Small intestine (tissue), 16 donors: ENCODE measurements at places on chromosomes 3 and 15. TPM values are rescaled to one million over a fixed set of nuclear protein-coding genes. Genes with fewer than 3 reads are reported as not detected.
A peak's percentile ranks its signal among the peaks of the same experiment; 100 is the strongest.

- no peaks in the 10 kb centered on the region for H3K36me3 ChIP-seq
- peaks cover 23% of the 10 kb centered on the region for H3K27me3 ChIP-seq
- no peaks in the 10 kb centered on the region for H3K4me1 ChIP-seq
- H3K27ac ChIP-seq, result no peak overlapping the region
- no peak for DNase-seq
Measured at GRCh38 chr15:34791701-34792100, 3.6 kb downstream of the ACTC1 start.

DNA sequence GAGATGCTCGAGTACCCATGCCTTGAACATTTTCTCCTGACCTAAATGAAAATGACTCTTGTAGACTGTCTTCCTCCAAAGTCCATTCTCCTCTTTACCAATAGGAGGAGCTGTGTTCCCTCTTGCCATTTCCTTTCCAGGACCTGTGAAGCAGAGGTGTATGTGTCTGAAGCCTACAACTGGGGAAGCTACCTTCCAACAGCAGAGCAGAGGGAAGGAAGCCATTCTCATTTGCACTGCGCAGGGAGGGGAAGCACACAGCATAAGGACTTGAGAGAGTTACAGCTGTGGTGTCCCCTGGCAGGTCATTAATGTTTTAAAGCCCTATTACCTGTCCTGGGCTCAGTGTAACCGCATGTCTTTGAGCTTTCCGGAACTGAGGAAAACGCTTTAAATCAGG lies 38.7 kb downstream of the HSPBAP1 start:
- DNase-seq, result peak; percentile 80
- H3K27ac ChIP-seq, result no peak overlapping the region
- H3K4me3 ChIP-seq, result no peak overlapping the region
- peaks cover 8% of the 10 kb centered on the region for H3K4me1 ChIP-seq
- no peaks in the 10 kb centered on the region for H3K27me3 ChIP-seq
- peaks cover 5% of the 10 kb centered on the region for H3K36me3 ChIP-seq

GRCh38 chr15:35349916-35350315 lies 196.0 kb downstream of the DPH6 start:
- H3K27me3 ChIP-seq, result no peaks in the 10 kb centered on the region
- H3K4me3 ChIP-seq, result no peak overlapping the region
- H3K27ac ChIP-seq, result no peak overlapping the region

- no peaks in the 10 kb centered on the region for H3K36me3 ChIP-seq
- no peaks in the 10 kb centered on the region for H3K27me3 ChIP-seq
- H3K4me3 ChIP-seq, result no peak overlapping the region
- H3K27ac ChIP-seq, result no peak overlapping the region
- H3K4me1 ChIP-seq, result no peaks in the 10 kb centered on the region
Measured at GRCh38 chr3:157408499-157409149, 28.0 kb upstream of the PTX3 start.

DNA sequence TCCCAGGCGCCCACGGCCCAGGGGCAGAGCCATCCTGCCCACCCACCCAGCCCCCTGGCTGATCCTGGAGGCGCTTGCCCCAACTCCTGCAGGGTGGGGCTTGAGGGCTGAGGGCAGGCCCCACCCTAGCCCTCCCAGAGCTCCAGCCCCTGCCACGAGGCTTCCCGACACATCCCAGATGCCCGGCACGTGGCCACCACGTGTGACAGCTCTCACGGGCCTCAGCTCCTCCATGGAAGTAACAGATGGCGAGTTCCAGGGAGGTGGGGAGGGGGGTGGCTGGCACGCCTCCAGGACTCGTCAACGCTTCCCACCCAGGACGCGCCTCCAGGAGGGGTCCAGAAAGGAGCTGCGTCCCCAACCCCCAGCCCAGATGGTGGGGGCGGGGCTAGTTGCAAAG lies 29.1 kb downstream of the PLXND1 start:
- DNase-seq, result peak; percentile 46
- no peaks in the 10 kb centered on the region for H3K27me3 ChIP-seq
- H3K27ac ChIP-seq, result peak overlapping the region; percentile 86
- no peak overlapping the region for H3K4me3 ChIP-seq

DNA sequence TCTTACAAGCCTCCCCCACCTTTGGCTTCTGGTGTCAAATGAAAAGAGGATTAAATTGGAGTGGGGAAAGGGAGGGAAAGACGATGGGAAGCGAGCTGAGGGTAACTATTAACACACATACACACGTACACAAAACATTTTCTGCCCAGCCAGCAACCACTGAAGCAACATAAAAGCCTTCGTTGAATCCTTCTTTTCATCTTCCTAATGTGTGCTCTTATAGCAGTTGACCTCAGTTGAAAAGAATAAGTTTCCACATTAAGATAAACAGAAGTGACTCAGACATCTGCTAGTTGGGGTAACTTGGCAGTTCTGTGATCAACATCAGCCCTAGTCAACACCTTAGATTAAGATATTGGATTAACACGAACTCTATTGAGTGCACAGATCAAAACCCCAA lies 558.5 kb downstream of the MECOM start:
- no peaks in the 10 kb centered on the region for H3K36me3 ChIP-seq
- H3K4me3 ChIP-seq, result no peak overlapping the region
- H3K4me1 ChIP-seq, result no peaks in the 10 kb centered on the region
- no peaks in the 10 kb centered on the region for H3K27me3 ChIP-seq

GRCh38 chr3:48985831-48986376 lies 4.1 kb upstream of the P4HTM start:
- H3K27ac ChIP-seq, result no peak overlapping the region
- DNase-seq, result no peak
- no peaks in the 10 kb centered on the region for H3K27me3 ChIP-seq
- peaks cover 14% of the 10 kb centered on the region for H3K36me3 ChIP-seq
- no peak overlapping the region for H3K4me3 ChIP-seq

RHCG gene
- 1.9 TPM for polyA plus RNA-seq

SAMMSON gene
- not detected for polyA plus RNA-seq

INAFM2 gene
- 7.6 TPM for polyA plus RNA-seq

NCEH1 gene
- polyA plus RNA-seq, result 7.0 TPM

DNA sequence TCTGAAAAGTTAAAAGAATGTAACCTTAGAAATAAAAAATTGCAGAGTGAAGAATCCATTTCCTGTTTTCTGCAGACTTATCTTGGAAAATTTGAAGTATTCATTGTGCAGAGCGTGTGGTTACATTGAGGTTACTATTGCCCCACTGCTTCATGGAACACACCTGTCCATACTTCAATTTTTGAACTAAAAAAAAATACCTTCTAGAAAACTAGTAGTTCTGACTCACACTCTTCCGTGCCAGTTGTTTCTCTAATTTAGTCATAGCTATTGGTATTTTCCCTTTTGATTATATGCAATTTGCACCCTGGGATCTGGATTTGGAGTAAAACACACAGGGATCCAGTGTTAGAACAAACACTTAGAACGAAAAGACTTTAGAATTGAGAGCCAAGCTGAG lies 111.8 kb upstream of the LYSMD4 start:
- H3K27ac ChIP-seq, result no peak overlapping the region
- no peak for DNase-seq
- no peaks in the 10 kb centered on the region for H3K36me3 ChIP-seq
- no peaks in the 10 kb centered on the region for H3K27me3 ChIP-seq

DNA sequence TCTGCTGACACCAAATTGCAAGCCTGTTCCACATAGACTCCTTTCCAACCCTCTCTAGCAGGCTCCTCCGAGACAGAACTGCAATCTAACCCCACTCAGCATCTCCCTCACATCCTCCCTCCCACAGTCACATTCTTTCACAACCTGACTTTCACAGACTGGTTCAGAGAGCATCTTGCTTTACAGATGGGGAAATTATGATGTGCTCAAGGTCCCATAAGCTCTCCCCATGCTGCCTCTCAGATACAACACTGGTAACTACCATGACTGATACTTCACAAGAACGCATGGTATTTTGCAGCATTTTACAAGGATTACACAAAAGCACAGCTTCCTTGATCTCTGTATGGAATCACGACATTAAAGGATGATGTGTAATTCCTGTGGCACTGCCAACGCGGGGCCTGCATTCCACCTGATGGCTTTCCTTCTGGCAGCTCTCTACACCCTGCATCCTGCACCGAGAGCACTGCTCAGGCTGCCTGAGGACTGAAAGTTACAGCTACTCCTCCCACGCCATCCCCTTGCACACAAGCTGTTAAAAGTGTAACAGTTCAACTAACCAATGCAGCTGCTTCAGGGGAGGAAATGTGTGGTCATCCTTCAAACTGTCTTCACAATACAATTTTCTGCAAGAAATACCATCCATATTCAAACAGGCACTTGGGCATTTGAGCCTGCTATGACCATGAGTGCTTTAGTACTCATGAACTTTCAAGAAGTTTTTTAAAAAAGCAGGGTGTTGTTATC lies 27.6 kb downstream of the TBC1D2B start:
- DNase-seq, result no peak
- no peaks in the 10 kb centered on the region for H3K27me3 ChIP-seq
- H3K36me3 ChIP-seq, result peaks cover 32% of the 10 kb centered on the region
- H3K4me3 ChIP-seq, result no peak overlapping the region

DNA sequence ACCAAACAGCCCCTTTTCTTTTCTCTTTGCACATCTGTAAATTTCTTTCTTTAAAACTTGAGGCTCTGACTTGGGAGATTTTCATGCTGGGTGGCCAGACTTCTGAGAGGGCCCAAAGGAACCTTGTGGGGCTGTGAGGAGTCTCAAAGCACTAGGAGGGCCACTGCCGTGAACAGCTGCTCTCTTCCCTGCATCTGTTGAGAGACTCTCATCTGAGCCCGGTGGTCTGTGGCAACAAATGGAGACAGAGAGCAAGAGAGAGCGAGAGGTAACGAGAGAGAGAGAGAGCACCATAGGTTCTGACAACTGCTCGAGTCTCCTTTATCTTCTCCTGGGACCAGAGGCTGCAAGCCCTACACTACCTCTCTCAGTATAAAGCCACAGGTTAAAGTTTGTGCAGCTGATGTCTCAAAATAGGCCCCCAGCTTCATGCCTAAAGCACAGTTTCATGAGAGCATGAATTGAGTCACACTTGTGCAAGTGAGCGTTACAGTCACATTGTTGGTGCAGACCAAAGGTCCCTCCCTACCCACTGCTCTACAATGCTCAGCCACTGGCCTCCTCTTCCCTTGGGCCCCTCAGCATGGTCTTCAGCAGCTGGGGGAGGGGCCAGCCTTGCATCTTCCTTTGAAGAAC lies 60.7 kb downstream of the ZNF621 start:
- H3K27ac ChIP-seq, result no peak overlapping the region
- H3K27me3 ChIP-seq, result no peaks in the 10 kb centered on the region
- DNase-seq, result peak; percentile 53
- H3K4me3 ChIP-seq, result no peak overlapping the region
- no peaks in the 10 kb centered on the region for H3K4me1 ChIP-seq

GRCh38 chr3:43932921-43933320 lies 242.2 kb downstream of the ABHD5 start:
- no peak overlapping the region for H3K27ac ChIP-seq
- no peaks in the 10 kb centered on the region for H3K36me3 ChIP-seq
- peaks cover 3% of the 10 kb centered on the region for H3K27me3 ChIP-seq

GRCh38 chr15:40550341-40551037 lies 14.4 kb downstream of the CCDC32 start:
- no peak for DNase-seq
- no peaks in the 10 kb centered on the region for H3K4me1 ChIP-seq
- no peak overlapping the region for H3K27ac ChIP-seq

- H3K36me3 ChIP-seq, result no peaks in the 10 kb centered on the region
- H3K27ac ChIP-seq, result no peak overlapping the region
Measured at GRCh38 chr15:66862111-66862939, 160.3 kb downstream of the SMAD6 start.

GRCh38 chr15:68441045-68441743 lies 9.2 kb upstream of the ITGA11 start:
- no peaks in the 10 kb centered on the region for H3K4me1 ChIP-seq
- H3K36me3 ChIP-seq, result no peaks in the 10 kb centered on the region
- H3K4me3 ChIP-seq, result no peak overlapping the region

LMAN1L gene
- polyA plus RNA-seq, result not detected

DNA sequence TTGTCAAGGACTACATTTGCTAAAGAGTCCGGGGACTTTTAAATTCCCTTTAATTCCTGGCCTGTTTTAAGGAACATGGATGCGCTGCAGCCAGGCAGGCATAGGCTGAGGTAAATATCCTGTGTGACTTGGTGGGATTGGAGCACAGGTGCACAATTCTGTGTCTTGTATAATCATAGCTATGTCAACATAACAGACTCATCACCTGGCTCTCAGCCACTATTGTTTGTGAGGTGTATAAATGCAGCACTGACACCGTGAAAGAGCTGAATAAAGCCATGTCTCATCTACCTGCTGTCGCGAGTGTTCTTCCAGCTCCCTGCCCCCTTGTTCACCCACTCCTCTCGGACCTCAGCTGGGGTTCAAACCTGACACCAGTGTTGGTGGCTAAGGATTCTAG lies 109.7 kb downstream of the MFSD1 start:
- no peak overlapping the region for H3K27ac ChIP-seq
- H3K36me3 ChIP-seq, result no peaks in the 10 kb centered on the region
- no peaks in the 10 kb centered on the region for H3K27me3 ChIP-seq

CPLX3 gene
- polyA plus RNA-seq, result not detected

SELENOK gene
- polyA plus RNA-seq, result 115 TPM

CTDSPL gene
- polyA plus RNA-seq, result 12.3 TPM

DNA sequence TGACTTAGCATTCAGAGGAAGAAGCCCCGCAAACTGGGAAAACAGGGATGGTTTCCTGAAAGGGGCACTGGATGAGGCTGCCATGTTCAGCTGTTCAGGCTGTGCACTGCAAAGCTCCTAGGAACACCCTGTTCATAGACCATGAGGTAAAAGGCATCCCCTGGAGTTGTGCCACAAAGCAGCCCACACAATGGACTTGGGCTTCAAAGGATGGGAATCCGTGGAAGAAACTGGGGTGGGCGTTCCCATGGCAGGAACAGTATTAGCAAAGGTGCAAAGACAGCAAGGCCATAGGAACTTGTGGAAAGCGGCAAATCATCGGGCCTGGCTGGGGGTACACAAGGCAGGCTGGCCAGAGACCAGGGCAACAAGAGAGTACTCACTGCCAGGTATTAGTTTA lies 8.9 kb downstream of the OXTR start:
- no peak overlapping the region for H3K4me3 ChIP-seq
- no peaks in the 10 kb centered on the region for H3K36me3 ChIP-seq
- no peak for DNase-seq
- no peaks in the 10 kb centered on the region for H3K4me1 ChIP-seq

DNA sequence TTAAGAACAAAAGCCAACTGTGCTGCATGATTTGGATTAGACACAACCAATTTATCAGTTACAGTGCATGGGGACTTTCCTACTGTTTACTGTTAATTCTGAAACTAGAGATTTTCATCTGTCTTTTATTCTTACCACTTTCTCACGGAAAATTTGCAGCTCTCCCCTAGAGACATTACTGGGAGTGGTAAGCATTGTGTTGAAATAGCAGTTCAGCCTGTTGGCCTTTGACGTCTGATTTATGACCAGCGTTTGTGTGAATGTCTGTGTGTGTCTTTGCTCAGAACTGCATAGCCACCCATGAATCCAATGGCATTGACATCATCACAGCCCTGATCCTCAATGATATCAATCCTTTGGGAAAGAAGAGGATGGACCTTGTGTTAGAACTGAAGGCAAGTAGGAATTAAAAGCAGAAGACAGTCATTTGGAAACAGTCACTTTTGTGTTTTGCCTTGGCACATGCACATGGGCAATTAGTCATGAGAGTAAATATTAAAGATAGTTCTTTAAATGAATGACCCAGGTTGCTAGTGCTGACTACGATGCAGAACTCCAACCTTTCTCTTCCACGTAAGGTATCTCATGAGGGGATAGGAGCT lies 202.2 kb upstream of the BHLHE40 start:
- H3K27me3 ChIP-seq, result no peaks in the 10 kb centered on the region
- no peak overlapping the region for H3K4me3 ChIP-seq
- peaks cover 9% of the 10 kb centered on the region for H3K4me1 ChIP-seq
- peak overlapping the region; percentile 65 for H3K27ac ChIP-seq

- H3K36me3 ChIP-seq, result no peaks in the 10 kb centered on the region
- H3K27ac ChIP-seq, result no peak overlapping the region
- H3K4me3 ChIP-seq, result no peak overlapping the region
- no peak for DNase-seq
- H3K4me1 ChIP-seq, result no peaks in the 10 kb centered on the region
Measured at GRCh38 chr3:106946866-106947265, 430.4 kb upstream of the CCDC54 start.
